Fibroblast of pulmonary artery (primary cell): ENCODE measurements at places on chromosomes 7 and 10.

- DNase-seq: no peak
These were observed 78.7 kb upstream of the PPP2R2D start for GRCh38 chr10:131822013-131822691.

GRCh38 chr7:138374119-138374693, 85.9 kb upstream of the TRIM24 start:
- DNase-seq: no peak

GRCh38 chr10:125559210-125559609, 123.8 kb downstream of the TEX36 start:
- no peak for DNase-seq

GRCh38 chr7:146768957-146769356, 652.4 kb downstream of the CNTNAP2 start:
- DNase-seq: no peak

DNA sequence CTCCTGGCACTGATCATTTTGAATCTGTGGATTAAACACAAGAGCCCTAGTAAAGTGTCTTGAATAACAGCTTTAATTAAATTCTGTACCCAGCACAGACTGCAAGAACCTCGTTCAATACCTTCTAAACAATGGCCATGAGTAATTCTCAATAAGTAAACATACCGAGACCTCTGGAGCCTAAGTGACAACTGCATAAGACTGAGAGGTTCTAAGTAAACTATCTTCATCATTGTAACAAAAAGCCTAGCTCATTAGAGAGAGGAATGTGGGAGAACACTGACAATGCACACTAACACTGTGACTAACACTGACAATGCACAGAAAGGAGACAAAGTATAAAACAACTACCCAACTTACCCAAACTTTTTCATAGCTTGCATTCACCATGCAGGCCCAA, 117.4 kb downstream of the ELAPOR2 start:
- no peak for DNase-seq

- DNase-seq: no peak
These were observed 25.6 kb downstream of the ANKMY2 start for GRCh38 chr7:16619979-16620408.

GRCh38 chr7:22393913-22394729, 37.2 kb upstream of the RAPGEF5 start:
- no peak for DNase-seq

DNA sequence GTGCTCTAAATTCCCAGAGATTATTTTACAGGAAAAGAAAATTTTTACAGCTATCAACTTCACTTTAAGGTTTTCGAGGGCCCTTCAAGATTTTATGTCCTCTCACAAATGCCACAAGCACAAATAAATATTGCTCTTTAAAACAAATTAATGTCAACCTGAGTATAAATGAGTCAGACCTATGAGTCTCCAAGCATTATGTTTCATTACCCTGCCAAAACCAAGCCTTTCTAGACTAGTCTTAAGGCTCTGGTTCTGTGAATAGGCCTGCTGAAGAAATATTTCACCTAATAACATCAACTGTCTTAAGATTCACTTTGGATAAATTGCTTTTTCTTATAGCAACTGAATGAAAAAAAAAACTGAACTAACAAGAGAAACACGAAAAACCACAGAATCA, 153.0 kb downstream of the PDE1C start:
- no peak for DNase-seq

DNA sequence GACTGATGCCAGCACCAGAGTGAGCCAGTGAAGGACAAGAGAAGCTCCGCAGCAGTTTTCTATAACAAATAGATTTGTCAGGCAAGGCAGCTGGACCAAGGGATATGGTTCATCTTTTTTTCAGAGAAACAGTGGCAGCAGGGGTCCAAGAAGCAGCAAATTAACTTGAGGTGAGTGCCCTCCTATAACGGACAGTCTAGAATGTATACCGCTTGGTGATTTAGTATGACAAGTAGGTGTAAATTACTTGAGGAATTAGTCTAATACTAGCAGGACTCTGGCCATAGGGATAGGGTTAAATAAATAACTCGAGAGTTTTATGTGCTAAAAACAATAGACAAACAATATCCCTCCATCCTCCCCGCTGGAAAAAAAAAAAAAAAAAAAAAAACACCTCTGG, 153.0 kb upstream of the WNT16 start:
- no peak for DNase-seq

DNA sequence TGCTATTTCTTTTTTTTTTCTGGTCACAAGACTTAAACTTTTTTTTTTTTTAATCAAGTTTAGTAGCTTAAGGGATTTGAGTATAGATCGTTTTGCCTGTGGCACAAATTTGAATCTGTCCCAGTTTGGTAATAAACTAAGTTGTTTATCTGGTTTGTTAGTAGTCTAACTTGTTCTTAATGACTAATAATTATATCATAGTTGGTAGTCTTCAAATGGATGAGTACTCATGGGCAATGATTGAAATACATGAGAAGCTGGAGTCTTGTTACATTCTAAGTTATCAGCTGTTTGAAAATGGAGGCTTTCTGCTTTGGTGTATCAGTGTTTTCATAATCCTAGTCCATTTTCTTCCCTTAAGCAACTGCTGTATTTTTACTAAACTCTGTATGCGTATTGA, 12.3 kb downstream of the BTAF1 start:
- DNase-seq: no peak

DNA sequence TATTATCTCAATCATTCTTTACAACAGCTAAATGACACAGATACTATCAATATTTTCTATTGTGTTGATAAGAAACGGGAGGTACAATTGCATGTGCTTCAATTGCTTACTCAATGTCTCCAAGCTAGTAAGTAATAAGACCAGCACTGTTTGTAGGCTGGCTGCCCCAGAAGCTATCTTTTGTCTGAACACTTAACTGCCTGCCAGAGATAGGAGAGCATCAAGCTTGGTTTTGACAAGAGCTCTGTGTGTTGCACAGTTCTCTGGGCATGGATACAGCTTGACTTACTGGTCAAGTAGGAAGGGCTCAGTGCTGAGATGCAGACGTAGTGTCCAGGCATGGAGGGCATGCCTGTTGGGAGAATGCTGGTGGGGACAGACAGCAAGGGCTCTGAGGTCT, 26.3 kb upstream of the CAPZA2 start:
- DNase-seq: no peak

GRCh38 chr10:108052981-108053380, 888.5 kb upstream of the SORCS1 start:
- no peak for DNase-seq

GRCh38 chr7:94394109-94394436, 622 bp upstream of the COL1A2 start:
- DNase-seq: no peak

GRCh38 chr7:1733206-1733907, 63.3 kb downstream of the ELFN1 start:
- DNase-seq: no peak

GRCh38 chr10:68647672-68648341, 73.2 kb upstream of the CCAR1 start:
- DNase-seq: peak; percentile 70

DNA sequence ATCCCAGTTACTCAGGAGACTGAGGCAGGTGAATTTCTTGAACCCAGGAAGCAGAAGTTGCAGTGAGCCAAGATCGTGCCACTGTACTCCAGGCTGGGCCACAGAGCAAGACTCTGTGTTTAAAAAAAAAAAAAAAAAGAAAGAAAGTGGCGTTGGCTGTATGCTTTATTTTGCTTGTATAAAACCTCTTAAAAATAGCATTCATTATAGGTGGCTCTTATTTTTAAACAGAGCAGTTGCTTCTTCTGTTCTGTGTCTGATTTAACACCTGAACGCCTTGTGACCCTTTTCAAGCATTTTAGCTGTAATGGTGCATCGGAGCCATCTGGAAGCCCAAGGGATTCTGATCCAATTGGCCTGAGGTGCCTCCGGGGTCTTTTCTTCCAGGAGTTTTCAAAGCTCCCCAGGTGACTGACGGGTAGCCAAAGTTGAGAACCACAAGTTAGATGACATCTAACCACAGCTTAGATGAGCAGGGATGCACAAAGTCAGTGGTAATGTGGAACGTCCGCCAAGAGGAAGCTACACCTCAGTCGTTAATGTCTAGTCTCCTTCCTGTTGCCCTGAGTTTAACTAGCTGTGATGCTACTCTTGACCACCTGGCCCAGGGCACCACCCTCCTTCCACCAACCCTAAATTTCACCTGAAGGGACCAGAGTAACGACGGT, 274.6 kb upstream of the KLF6 start:
- DNase-seq: no peak

DNA sequence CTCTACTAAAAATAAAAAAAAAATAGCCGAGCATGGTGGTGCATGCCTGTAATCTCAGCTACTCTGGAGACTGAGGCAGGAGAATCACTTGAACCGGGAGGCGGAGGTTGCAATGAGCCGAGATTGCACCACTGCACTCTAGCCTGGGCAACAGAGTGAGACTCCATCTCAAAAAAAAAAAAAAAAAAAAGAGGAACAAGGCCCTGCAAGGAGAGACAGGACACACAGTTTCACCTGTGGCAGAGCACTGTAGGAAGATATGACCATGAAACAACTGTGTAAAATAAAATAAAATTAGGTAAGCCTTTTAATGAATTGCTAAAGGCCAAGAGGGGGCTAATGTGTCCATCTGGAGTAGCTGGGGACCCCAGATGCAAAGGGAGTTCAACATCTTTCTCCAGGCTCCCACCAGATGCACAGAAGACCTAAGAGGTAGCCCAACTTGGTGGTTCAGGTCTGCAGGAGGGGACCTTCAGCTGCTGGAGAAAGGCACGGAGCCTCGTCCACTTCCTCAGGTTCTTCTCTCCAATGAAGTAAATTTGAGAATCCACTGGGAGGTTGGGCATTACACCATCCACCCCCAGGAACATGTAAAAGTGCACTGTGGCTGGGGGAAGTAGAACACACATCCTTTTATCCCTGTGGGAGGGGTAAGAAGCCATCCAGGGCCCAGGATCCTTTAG, 12.7 kb downstream of the PPIF start:
- DNase-seq: no peak

DNA sequence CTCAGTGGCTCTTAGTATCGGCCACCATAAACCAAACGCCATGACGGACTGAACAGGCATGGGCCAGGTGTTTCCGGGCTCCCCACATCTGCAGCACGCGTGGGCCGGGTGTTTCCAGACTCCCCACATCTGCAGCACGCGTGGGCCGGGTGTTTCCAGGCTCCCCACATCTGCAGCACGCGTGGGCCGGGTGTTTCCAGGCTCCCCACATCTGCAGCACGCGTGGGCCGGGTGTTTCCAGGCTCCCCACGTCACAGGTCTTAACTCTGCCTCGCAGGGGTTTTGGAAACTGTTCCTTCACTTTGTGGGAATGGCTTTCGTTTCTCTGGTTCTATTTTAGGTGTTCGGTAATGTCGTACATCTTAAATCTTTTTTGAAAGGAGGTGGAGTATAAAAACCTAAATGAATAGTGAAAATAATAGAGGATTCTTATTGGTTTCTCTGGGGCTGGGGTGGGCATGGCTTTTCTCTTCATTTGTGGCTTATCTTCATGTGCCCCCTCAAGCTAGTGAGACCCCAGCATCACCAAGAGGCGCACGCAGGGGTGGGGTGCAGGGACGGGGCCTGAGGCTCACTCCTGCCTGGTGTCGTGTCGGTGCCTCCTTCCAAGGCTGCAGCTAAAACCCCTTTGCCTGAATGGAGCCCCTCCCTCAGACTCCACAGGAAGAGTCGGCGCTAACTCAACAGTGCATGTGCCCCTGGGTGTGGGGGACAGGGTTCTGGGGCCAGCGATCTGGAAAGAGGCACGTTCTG, 126.3 kb downstream of the WDR37 start:
- no peak for DNase-seq

DNA sequence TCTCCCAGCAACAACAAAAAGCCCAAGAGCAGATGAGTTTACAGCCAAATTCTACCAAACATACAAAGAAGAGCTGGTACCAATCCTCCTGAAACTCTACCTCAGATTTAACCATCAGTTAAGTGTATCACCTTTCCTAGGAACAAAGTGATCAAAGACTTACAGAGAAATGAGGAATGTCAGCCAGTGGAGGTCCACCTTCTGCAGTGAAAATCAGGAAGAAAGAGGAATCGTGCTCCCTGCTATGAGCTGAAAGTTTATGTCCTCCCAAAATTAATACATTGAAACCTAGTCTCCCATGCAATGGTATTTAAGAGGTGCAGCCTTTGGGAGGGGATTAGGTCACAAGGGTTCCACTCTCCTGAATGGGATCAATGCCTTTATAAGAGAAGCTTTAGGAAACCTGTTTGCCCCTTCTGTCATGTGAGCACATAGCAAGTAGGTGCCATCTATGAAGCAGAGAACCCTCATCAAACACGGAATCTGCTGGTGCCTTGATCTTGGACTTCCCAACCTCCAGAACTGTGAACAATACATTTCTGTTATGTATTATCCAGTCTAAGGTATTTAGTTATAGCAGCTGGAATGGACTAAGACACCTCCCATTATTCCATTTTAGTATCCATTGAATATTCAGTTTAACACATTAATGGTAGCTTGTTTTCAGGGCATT, 139.0 kb upstream of the FZD8 start:
- peak; percentile 28 for DNase-seq

GRCh38 chr10:78915190-78915518, 153.6 kb upstream of the ZMIZ1 start:
- DNase-seq: no peak

DNA sequence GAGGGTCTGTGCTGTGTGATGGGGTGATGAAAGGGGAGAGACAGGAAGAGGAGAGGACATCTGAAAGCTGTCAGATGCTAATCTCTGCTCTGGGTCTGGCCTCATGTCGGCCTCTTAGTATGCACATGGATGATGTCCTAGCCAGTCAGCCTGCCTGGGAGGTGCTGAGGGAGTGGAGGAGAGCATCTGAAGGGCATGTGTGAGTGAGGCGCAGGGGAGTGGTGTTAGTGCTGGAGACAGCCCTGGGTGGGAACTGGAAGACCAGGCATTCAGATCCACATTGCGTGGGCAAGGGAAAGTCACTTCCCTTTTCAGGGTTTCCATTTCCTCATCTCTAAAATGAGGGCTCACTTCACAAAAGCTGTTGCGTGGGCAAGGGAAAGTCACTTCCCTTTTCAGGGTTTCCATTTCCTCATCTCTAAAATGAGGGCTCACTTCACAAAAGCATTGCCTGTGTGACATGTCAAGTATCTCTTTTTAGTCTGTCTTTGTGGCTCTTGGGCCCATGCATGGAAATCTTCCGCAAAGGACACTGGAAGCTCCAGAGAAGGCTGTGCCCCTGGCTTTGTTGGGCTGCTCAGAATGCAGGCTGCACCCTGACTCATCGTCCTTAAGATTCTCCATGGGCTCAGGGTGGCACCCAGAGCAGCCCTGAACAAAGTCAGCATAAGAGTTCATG, 10.0 kb downstream of the SFTPD start:
- no peak for DNase-seq

GRCh38 chr7:130278860-130279259, 12.2 kb downstream of the CPA2 start:
- peak; percentile 98 for DNase-seq

GRCh38 chr10:44352316-44353127, 32.4 kb downstream of the CXCL12 start:
- DNase-seq: peak; percentile 76

- DNase-seq: no peak
These were observed 92.1 kb upstream of the FAM133B start for GRCh38 chr7:92682330-92682729.

DNA sequence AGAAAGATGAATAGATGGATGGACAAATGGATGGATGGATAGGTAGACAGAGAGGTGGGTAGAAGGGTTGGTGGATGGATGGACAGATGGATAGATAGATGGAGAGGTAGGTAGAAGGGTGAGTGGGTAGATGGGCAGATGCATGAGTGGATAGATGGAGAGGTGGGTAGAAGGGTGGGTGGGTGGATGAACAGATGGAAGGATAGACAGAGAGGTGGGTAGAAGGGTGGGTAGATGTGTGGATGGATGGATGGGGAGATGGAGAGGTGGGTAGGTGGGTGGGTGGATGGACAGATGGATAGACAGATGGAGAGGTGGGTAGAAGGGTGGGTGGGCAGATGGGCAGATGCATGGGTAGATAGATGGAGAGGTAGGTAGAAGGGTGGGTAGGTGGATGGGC, 10.9 kb upstream of the ASB10 start:
- no peak for DNase-seq
